ENCODE measurements at places on chromosomes 16 and 17.
A peak's percentile ranks its signal among the peaks of the same experiment; 100 is the strongest.

DNA sequence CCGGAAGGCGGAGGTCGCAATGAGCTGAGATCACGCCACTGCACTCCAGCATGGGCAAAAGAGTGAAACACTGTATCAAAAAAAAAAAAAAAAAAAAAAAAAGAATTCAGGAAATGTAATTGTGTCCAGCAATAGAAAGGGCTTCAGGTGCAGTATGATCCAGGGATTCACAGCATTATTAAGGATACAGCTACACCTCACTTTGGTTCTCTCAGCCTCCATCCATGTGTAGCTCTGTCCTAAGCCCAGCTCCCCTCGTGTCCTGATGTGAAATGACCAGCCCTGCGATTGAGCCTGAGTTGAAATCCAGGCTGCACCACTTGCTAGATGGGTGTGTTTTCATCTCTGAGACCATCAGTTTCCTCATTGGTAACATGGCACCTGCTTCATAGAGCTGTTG is 3.0 kb downstream of the SLC5A10 start:
- no peak for DNase-seq

DNA sequence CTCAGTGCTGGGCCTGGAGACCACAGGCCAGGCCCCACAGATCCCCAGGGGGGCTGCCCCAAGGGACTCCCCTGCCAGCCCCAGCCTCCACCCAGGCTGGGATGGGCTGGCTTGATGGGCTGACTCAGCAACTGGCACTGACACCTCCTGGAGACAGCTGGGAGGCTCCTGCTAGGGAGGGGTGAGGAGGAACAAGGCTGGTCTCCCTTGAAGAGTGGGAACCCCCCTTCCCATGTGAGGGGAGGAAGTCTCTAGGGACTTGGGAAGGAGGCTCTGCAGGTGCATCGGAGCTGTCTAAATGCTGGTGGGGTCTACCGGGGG is 10.4 kb downstream of the NHERF1 start:
- peak; percentile 40 for DNase-seq

DNA sequence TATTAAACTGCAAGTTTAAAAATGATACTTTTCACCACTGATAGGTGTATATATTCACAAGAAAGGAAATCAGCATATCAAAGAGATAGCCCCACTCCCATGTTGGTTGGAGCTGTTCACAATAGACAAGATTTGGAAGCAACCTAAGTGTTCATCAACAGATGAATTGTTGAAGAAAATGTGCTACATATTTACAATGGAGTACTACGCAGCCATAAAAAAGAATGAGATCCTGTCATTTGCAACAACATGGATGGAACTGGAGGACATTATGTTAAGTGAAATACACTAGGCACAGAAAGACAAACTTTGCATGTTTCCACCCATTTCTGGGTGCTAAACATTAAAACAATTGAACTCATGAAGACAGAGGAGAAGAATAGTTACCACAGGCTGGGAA is 278.9 kb upstream of the XYLT1 start:
- no peak for DNase-seq

- DNase-seq: no peak
These were observed 34.6 kb downstream of the KANSL1 start for GRCh38 chr17:46158323-46159296.

DNA sequence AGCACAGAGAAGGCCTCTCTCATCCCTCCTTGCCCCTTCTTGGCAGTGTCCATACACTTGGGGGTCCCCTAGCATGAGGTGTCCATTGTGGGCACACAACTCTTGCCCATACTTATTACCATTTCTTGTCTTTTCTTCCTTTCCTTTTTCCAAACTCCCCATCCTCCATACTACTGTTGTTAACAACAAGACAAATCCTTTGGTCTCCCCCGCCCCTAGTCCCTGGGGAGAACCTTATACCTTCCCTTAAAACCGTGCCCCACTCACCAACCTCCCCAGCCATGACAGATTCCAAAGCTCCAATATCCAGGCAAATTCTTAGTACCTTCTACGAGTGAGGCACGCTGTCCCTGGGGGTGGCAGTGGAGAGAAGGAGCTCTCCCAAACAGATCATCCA is 82.9 kb downstream of the GAS7 start:
- DNase-seq: no peak

DNA sequence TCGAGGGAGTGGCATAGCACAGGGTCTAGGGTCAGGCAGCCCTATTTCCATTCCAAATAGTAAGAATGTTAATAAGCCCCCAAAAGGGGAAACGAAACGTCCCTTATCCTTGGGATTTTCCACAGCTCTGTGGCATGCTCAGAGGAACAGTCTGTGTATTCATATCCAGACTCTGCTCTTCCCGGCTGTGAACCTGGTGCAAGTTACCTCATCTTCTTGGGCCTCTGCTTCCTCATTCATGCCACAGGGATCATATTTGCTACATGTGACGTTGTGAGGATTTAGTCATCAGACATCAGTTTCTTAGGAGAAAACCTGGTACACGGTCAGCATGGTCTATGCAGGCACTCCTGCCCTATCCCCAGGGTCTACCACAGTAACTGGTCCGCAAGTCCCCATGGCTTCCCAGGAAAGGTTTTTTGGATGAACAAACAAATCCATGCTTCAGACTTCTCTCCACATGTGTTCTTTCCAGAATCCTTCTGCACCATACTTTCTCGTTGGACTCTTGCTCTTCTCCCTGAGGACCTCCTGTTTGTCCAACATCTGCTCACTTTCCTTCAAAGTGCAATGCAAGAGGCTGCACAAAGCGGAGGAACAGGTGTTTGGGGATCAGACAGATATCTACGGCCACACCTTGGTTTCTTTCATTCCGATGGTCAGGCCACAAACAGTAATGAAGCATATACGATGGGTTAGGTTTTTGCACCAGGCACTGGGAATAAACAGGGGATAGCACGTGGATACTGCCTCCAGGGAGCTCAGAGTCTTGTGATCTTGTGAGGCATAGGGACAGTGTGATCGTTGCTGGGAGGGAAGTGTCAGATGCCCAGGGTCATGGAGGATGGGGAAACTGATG is 17.7 kb downstream of the GLP2R start:
- DNase-seq: peak; percentile 7

GRCh38 chr17:17816240-17816814 is 20.5 kb downstream of the SREBF1 start:
- DNase-seq: no peak

GRCh38 chr17:43645765-43646481 is 15.8 kb downstream of the MEOX1 start:
- no peak for DNase-seq

- DNase-seq: peak; percentile 66
These were observed 227.9 kb downstream of the MAF start for GRCh38 chr16:79372503-79373184.

GRCh38 chr17:19470530-19471261 is 59.7 kb downstream of the RNF112 start:
- no peak for DNase-seq

DNA sequence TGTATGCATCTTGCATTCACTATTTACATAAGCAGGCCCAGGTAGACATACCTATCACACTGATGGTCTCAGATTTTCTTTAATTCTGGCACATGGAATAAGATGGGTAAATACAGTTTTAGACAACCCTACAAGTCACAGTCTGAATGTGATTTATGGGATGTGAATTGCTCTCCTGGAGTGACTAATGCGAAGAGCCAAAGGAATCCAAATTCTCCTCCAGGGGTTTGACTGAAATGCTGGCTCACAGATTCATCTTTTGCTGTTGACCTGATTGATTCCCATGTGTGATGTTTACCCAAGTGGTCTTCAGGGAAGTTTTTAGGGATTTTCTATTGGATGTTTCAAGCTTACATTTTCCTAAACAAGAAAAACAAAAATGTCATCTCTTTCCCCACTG is 277.9 kb upstream of the MON1B start:
- no peak for DNase-seq

GRCh38 chr16:85844786-85845185 is 45.3 kb downstream of the COX4I1 start:
- DNase-seq: no peak

- DNase-seq: no peak
These were observed 14.9 kb downstream of the CDH16 start for GRCh38 chr16:66903544-66904427.

GRCh38 chr17:40459636-40460603 is 16.7 kb downstream of the IGFBP4 start:
- no peak for DNase-seq

GRCh38 chr16:89717688-89718505 is 2.8 kb downstream of the VPS9D1 start:
- no peak for DNase-seq

Data from astrocyte of the spinal cord (primary cell).